ENCODE measurements at places on chromosomes 13 and 19.

DNA sequence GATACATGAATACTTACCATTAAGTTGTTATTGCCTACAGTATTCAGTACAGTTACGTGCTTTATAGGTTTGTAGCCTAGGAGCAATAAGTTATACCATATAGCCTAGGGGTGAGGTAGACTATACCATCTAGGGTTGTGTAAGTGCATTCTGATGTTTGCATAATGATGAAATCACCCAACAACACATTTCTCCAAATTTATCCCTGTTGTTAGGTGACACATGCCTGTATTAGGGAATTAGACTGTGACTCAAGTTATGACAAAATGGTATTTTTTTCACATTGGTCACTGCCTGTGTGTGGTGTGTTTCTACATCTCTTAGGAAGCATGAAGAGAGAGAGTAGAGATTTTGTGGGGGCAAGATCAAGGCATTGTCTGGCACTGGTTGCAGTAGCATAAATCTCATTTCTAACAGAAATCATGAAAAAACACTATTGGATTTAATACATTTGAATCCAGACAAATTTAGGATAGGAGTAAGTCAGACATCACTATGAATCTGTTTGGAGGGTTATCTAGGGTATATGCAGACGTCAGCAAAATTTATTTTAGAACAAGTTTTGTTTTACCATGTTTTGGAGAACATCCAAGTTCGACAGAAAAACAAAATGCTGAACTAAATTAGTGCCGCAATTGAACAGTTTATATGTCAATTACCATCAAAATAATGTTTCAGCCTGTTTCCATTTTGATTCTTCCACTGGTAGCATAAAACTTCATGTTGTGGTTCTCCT lies 332.1 kb downstream of the LMO7 start:
- no peak for DNase-seq

DNA sequence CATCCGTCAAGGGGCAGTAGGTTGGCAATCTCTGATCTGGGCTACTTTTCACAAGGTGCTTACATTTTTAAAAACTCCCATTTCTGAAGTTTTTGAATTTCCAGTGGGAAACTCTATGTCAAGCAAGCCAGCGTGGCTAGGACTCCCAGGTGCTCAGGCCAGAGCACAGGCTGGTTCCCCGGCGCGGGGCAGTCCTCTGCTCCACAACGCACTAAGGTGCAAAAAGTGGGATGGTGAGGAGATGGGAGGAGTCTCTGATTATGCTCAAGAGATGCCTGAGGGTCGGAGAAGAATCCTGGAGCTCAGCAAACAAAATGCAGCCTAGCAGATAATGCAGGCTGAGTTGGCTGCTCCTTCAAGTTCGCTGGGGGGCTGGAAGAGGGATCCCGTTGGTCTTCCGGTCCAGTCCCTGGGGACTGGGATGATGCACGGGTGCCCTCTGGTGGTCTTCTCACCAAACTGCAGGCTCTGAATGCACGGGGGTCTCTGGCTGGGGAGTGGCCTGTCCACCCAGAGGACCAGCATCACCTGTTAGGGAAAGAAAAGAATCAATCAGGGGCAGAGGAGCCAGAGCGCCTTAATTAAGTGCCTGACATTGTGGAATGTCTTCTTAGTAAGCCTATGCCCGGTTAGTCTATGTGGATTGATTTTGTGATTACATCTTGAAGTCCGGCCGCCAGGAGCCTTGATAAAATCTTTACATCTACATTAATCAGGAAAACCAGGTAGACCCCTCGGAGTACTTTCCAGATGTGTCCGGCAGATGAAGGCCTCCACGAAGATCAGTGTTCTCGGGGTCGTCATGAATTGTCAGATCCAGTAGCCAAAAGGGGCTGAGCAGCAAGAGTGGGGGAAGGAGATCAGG lies 244.4 kb upstream of the MAB21L1 start:
- no peak for DNase-seq

GRCh38 chr13:91178099-91178498 lies 169.4 kb upstream of the MIR17HG start:
- no peak for DNase-seq

GRCh38 chr13:42275098-42275471 lies 3.1 kb downstream of the AKAP11 start:
- DNase-seq, result no peak

DNA sequence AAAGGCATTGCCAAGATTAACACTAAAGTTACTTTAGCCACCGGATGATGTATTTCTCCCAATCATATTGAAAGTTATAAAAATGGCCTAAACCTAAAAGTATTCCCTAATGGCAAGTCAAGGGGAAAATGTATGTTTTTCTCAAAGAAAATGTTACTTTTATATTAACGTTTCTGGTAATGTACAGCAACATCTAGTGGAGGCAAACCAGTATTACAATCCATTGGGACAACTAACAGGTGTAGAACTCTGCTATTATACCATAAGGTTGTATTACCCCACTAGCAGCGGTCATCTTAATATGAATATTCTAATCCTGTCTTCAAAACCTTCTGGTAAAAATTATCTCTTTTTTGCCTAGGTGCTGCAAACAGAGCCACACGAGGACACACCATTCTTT lies 69.2 kb downstream of the ZNF100 start:
- DNase-seq, result no peak

- DNase-seq, result no peak
Measured at GRCh38 chr13:67642657-67643056, 412.5 kb upstream of the PCDH9 start.

- no peak for DNase-seq
Measured at GRCh38 chr19:991174-991931, 7.2 kb downstream of the WDR18 start.

- DNase-seq, result no peak
Measured at GRCh38 chr13:42270857-42271215, 1.1 kb upstream of the AKAP11 start.

DNA sequence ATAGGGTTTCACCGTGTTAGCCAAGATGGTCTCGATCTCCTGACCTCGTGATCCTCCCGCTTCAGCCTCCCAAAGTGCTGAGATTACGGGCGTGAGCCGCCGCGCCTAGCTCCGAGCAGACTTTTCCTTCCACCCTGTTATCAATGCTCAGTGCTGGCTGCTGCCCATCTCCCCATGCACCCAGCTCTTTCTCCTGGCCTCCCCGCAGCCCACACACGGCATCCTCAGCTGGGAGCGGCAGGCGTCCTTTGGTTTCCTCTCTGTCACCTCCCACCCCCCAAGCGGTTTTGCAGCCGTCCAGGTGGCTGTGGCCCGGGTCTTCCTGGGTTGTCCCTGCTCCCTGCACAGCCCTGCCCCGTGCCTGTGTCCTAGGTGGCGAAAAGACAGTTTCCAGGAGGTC lies 12.1 kb downstream of the PRR22 start:
- no peak for DNase-seq

GRCh38 chr19:34925278-34925855 lies 1.3 kb upstream of the ZNF30 start:
- DNase-seq, result no peak

- no peak for DNase-seq
Measured at GRCh38 chr13:25541434-25542123, 169.8 kb downstream of the ATP8A2 start.

- no peak for DNase-seq
Measured at GRCh38 chr19:35254341-35255297, 5.8 kb downstream of the LSR start.

DNA sequence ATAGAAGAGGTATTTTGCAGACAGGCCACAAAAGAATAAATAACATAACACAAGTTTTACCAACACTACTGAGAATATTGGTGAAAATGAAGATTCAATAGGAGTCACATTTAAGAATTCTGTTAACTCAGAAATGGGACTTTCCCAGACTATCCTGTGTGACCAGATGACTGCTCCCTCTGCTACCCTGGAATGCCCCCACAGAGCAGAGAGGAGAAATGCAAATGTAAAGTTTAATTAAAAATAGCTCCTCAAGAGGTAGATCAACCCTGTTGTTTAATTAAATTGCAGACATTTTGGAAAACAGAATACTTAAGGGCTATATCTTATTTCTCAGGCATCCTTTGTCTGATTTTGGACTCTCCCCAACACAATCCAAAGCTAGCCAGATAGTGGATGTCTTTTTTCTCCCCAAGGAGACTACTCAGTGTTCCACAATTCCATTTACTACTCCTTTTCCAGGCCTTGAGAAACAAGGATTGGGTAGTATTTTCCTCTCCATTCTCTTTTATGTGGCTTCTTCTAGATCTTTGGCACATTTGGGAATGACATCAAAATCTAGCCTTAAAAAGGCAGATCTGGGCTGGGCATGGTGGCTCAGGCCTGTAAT lies 104.7 kb upstream of the TSC22D1 start:
- no peak for DNase-seq

Data from stimulated activated CD4-positive, alpha-beta T cell treated with anti-CD3 and anti-CD28 coated beads, TNF-alpha, amount 100 ng/mL, for 1 hour (primary cell).